ENCODE measurements at places on chromosomes 16 and 17.

- DNase-seq: no peak
These were observed 186.5 kb downstream of the STX8 start for GRCh38 chr17:9389111-9389527.

- no peak for DNase-seq
These were observed 28.9 kb upstream of the ULK2 start for GRCh38 chr17:19896679-19897078.

GRCh38 chr16:61233713-61234112, 802.5 kb downstream of the CDH8 start:
- DNase-seq: no peak

DNA sequence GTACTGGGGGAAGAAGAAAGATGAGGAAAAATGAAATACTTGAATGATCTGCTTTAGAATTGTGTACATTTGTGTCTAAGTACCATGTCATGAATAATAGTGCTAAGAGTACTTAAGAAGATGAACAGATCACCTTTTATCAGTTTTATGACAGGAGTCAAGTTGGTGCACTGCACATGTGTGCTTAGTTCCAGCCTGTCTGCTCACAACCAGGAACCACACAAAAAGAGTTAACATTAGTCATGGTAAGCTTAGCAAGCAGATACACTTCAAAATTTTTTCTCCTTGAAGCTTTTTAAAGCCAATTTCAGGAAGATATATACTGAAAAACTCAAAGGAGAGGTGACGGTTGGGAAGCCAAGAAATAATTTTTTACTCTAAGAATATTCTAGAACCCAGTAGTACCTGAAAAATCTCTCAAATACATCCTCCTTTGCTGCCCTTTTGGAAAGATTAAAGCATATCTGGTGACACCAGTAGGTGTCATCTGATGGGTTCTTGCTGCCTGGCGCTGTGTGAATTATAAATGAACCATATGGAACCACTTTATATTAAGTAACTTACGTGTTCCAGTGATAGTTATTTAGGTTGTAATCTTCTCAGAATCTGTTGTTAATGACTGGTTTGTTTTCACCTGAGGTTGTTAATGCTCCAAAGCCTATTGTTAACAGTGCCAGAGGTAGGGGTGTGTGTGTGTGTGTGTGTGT, 93.4 kb downstream of the MSI2 start:
- no peak for DNase-seq

- DNase-seq: no peak
These were observed 18.4 kb downstream of the PLCG2 start for GRCh38 chr16:81797443-81797842.

DNA sequence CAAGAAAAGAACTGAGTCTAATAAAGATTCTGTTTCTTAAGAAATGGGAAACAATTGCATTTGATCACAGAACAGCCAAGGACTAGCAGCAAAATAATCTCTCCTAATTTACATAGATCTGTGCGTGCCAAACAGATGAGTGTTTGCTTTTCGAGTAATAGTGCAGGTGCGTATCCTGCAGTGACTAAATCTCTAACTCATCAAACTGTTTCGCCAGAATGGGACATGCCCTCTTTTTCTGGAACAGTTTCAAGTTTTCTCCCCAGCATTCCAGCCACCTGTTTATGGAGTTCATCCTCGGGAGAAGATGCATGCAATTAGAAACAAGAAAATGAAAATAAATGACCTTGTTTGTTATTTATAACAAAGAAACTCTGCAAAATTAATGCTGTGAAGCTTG, 5.7 kb upstream of the TOX3 start:
- no peak for DNase-seq

DNA sequence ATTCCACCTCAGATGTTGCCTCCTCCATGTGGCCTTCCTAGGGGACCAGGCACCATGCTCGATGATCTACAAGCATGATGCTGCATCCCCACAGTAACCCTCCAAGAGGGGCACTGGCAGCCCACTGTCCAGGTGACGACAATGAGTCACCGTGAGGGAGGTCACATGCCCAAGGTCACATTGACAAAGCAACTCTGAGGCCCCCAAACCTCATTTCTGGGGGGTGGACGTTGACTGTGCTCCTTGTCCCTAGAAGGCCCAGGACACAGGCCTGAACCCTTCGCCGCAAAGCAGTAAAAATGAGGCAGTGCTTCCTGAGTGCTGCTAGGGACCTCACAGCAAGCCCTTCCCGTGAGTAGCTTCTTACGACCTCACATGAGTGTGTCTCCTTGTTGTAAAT, 136.5 kb downstream of the C16orf78 start:
- DNase-seq: no peak

DNA sequence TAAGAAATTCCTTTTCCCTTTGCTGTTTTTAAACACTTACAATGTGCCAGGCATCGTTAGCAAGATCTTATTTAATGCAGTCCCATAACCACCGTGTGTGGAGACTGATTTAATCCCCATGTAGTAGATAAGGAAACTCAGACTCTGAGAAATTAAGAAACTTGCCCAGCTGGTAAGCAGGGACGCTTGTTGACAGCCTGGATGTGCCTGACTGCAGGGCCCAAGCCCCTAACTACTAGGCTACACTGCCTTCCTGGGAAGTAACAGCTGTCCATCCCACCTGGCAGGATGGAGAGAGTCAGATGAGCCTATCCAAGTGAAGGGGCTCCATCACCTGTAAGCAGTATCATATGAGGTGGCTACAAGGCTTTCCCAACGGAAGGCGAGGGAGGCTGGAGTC, 23.1 kb downstream of the CDK5RAP3 start:
- DNase-seq: no peak

GRCh38 chr16:51641191-51641765, 490.2 kb upstream of the SALL1 start:
- DNase-seq: no peak

DNA sequence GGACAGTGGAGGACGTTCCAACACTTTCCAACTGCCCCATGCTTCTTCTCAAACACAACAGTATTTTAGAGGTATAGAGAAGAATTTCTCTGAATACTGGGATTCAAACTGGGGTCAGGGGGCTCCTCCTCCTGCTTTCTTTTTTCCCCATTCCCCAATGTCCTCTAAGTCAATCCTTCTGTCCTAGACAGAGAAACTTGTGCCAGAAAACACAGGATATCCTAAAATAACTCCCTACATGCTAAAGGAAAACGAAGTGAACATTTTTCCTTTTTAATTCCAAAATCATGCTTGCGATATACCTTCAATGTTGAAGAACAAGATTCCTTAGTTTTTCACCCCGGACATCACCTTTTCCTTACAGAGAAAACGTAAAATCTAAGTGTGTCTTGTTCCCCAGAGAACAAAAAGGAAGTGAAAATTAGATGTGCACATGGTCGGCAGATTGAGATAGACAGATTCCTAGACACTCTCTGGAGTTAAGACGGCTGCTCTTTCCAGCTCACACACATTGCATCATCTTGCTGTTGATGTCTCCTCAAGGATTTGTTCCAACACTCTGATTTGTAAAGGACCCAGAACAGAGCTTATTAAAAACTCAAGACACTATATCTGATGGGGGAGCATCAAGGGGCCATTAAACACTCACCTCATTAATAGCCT, 228.2 kb downstream of the GRIN2A start:
- DNase-seq: no peak

DNA sequence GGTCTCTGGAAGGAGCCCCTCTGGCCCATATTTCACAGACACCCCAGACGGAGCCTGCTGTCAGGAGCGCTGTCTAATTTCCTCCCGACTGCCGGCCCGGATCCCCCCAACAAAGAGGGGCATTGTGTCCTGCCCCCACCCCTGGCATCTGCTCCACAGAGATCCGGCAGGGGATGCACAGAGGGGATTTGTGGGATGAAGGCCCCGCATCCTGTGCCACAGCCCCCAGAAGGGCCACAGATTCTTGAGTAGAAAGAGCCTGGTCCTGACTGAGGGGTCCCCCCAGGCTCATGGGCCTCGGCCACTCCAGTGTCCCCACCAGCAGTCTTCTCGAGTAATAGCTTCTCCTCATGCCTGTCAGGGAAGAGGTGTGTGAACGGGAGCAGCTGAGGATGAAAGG, 29.5 kb downstream of the MEOX1 start:
- DNase-seq: no peak

- DNase-seq: no peak
These were observed 19.5 kb upstream of the CPHXL start for GRCh38 chr16:75745823-75746222.

DNA sequence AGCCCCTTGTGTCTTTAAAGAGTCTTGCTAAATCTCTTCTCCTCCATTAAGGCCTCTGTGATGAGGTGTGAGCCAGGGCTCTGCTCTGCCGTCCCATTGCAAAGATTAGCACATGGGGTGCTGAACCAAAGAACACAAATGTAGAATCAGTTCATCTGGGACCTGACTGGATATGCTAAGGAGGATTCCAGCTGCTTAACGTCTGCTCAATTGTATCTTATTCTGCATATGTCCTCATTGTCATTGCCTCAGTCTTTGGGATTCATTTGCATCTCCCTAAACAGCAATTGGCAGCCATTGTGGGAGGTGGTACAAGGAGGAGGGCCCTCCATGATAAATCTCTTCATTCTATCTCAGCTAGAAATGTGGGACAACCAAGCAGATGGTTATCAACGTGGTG, 106.3 kb upstream of the ADAMTS18 start:
- no peak for DNase-seq

DNA sequence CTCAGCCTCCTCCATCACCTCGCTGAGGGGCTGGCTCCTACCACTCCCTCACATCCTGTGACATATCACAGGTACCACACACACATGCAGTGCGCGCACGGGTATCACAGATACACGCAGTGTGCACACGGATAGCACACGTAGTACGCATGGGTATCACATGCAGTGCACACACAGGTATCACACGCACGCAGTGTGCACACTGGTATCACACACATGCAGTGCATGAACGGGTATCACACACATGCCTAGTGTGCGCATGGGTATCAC, 30.1 kb downstream of the ACSF3 start:
- DNase-seq: no peak

DNA sequence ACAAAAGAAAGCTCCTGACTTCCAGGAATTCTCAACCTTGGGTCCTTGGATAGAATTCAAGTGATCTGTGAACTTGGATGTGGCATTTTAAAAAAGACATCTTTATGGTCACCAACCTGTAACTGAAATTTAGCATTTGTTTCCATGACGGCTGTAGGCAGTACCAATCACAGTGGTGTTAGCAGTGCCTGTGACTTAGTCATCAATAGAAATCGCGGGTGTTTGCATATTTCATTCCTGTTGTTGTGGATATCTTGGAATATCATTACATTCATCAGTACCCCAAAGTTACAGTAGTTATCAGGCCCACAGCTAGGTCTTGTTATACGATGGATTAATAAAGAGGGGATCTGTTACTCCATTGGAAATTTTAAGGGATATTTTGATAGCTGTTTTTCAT, 81.6 kb downstream of the CMIP start:
- no peak for DNase-seq

DNA sequence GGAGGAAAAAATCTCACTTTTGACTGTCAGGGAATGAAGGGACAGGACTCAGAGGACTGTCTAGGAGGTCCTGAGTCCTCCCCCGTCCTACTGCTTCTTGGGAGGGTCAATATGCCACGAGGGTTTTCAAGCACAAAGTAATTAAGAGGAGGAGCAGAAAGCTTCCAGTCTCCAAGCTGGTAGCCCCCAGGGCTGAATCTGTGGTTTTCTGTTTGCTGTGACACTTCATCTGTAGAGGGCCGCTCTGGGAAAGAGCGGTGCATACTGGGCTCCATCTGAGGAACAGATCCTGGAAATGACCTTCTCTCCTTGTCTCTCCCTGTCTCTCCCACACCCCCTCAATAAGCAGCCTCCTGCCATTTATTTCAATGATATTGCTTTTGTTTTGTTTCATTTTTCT, 180.1 kb upstream of the SDK2 start:
- DNase-seq: no peak

DNA sequence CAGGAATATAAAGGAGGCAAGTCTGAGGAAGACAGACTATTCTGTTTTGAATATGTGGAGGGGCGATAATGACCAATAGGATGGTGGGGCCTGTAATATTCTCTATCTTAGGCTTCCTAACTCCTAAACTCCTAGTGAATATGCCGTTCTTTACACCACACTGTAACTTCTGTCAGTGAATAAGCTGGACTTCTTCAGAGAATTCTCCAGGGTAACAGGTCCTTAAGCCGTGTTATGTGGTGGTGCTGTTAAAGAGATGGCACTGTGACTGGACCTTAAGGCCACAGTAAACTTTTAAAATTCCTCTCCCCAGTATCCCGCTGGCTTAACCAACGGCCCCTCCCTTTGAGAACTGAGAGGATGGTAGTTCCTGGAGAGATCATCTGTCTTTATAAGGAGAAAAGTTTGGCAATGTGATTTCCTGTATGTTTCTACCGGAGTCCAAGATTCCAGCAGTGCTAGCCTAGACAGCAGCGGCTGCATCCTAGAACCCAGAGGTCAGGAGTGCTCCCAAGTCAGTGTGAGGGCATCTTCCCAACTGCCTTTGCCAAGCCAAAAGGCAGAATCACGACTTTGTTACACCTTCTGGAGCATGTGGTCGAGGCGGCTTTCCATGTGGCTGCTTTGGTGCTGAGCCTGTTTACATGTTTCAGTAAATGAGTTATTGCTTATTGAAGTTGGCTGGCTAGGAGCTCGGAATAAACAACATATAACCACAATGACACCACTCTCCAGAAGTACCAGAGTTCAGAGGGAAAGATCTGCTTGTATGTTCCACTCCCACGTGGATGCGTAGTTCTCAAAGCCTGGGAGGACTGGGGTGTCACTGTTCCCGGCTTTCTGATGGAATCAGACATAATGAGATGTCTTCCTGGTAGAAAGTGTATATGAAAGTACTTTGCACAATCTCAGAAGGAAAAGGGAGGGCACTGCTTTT, 41.0 kb downstream of the TUBD1 start:
- no peak for DNase-seq

DNA sequence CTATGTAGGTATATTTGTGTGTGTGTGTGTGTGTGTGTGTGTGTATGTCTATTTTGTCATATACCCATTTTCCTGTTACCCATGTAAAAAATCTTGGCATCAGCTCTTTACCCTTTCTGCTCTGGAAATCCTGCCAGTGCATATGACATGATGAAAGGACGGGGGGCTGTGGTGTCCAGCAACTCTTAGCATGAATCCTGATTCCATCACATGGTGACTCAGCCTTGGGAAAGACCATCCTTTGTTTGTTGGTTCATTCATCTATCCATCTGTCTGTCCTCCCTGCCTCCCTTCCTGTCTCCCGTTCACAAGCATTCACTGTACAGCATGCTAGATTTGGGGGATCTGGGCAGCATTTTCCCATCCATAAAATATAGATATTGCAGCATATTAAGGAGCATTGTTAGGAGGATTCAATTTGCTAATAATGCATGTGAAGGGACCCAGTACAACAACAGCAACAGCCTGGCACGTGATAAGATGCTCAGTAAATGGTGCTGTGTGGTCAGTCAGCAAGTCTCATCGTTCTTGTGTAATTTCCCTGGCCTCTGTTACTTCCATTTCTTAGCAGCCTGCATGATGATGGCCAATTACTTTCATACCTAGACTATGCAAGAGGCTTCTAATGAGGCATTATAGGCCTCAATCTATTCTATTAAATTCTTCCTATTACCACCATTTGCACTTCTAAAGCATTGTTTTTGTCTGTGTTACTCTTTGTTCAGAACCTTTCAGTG, 191.0 kb downstream of the PRKCA start:
- no peak for DNase-seq

Data from type B pancreatic cell (in vitro differentiated cells).